ENCODE measurements at places on chromosomes 3 and 15.

DNA sequence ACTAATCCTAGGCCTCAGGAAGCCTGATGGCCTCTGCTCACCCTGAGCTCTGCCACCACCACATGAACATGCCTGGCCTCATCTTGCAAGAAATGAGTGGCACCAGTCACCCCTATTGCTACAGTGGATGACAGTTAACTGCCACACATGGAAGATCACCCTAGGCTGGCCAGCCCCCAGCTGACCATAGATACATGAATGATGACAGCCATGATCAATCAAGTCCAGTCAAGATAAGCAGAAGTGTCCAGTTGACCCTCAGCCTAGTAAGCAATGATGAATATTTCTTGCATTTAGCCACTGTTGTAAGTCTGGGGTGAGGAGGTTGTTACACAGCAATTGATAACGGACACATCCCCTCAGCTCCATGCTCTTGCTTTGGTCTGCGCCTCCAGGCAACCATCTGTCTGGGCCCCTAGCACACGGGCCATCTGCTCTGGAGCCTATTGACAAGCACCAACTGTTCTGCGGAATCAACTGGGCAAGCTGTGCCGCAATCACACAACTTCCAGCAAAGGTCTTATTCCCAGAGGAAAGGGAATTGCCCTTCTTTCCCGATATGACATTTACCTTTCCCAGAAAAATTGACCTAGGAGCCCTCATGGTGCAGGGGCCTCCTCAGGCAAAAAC lies 2.2 kb upstream of the LYZL4 start:
- no peak for DNase-seq

- no peak for DNase-seq
These were observed 37.8 kb downstream of the CCNL1 start for GRCh38 chr3:157122116-157122515.

DNA sequence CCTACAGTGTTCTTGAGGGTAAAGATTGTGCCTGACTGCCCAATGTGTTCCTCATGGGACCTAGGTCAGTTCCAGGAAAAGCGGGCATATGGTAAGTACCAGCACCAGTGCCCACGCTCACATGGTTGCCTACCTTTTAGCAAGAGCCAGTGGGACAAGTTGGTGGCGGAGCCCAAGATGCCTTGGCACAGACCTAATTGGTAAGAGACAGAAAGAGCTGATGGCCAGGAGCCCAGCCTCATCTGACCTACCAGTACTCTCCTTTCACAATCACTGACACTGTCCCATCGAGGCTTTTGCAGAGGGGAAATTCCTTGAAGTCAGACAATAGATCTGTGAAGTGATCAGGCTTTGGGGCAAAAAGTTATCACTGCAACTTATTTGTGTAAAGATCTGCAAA lies 98.4 kb upstream of the BCL6 start:
- no peak for DNase-seq

DNA sequence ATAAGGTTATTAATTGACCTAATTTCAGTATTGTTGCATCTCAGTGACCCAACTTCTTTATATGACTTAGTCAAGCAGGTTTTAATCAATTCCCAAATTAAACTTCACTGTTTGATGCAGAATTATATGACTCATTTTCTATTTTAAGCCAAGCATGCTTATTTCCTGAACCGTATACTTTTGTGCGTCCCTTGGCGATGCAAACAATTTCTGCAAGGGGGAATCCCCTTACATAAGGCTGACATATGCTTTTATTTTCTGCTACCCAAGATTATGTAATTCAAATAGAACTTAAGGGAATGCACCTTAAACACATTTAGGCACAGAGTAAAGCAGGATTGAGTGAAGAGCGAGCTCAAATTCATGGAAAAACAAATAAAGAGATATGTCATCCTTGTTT lies 303.9 kb downstream of the PDCD6IP start:
- DNase-seq: no peak

DNA sequence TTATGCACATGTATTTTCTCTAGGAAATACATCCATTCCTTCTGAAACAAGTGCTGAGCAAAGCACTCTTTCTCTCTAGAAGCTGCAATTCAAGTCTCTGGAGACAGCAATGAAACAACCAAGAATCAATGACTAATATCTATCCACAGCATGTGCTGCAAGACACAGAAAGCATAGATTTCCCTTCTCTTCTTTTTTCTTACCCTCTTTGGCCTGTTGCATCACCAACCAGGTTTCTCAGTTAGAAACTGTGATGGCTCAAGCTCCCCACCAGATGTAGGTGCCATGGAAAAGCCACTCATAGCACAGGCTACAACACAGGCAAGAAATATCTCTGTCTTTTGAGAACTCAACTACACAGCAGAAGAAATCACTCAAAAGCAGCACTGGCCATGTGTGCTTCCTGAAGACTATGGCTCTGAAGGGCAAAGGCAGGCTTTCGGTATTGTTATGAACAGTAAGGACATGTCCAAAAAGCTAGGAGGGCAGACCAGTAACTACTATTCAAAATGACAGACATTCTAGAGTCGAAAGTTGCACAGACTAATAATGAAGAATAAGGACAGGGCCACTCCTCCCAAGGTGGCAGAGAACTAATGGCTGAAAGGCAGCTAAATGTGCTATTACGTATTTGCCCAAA lies 15.5 kb downstream of the ZDHHC3 start:
- no peak for DNase-seq

DNA sequence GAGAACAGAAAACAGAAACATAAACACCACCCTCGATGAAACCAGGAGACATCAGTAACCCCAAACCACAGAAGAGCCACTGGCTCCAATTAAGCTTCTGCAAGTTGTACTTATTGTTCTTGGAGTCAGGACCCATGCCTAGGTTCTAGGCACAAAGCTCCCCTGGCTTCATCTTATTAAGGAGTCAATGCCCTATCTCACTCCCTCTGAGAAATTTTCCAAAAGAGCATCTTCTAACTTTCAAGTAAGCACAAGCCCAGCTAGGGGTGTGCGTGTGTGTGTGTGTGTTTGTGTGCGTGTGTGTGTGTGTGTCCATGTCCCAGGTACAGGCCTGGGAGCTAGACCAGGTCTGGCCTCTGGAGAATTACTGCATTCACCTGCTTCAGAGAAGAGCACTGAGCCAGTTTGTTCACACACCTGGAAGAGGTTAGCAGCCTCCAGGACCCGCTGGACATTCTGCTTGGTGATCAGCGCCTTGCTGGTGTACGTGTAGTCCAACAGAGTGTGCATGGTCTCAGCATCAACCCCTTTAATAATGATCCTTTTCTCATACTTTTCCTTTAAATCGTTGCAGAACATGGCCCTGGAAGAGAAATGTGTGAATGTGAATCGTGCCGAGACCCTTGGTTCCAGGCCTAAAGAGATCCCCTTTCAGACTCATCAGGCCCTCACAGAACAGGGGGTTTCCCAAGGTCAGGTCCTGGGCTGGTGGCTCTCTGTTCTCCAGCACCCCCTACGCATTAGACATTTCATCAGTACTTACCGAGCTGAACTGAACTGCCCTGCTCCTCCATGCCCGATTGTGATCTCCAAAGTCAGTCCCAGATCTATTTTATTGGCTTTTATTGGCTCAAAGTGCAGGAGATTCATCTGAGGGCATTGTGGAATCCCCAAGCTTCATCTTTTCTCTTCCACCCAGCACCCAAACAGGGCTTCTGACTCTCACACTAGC lies 27.8 kb downstream of the KLHL6 start:
- DNase-seq: no peak

DNA sequence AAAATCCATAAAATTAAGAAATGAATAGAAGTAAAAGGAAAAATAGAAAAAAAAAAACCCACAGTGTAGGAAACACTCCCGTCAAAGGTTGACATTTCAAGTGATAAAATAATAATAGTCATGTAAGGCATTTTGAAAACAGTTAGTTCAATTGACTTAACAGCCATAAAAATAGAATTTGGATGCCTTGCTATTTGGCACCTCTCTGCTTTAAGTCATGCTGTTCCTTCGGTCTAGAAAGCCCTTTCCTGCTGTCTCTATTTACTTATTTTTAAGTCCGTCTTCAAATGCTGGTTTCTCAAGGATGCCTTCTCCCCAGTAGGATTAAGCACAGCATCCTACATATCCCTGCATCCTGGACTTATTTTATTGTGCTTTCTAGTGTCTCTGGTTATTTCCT lies 22.3 kb upstream of the RETNLB start:
- no peak for DNase-seq

GRCh38 chr3:126270145-126270811 lies 86.9 kb downstream of the KLF15 start:
- DNase-seq: no peak

GRCh38 chr15:66459818-66460615 lies 37.5 kb downstream of the SNAPC5 start:
- DNase-seq: no peak

- no peak for DNase-seq
These were observed 58.9 kb downstream of the CNOT10 start for GRCh38 chr3:32743934-32744333.

- no peak for DNase-seq
These were observed 86.9 kb downstream of the DCLK3 start for GRCh38 chr3:36677331-36678007.

- DNase-seq: no peak
These were observed 49.5 kb upstream of the ABHD17C start for GRCh38 chr15:80645494-80646065.

- DNase-seq: no peak
These were observed 7.3 kb downstream of the SSR3 start for GRCh38 chr3:156547637-156548036.

DNA sequence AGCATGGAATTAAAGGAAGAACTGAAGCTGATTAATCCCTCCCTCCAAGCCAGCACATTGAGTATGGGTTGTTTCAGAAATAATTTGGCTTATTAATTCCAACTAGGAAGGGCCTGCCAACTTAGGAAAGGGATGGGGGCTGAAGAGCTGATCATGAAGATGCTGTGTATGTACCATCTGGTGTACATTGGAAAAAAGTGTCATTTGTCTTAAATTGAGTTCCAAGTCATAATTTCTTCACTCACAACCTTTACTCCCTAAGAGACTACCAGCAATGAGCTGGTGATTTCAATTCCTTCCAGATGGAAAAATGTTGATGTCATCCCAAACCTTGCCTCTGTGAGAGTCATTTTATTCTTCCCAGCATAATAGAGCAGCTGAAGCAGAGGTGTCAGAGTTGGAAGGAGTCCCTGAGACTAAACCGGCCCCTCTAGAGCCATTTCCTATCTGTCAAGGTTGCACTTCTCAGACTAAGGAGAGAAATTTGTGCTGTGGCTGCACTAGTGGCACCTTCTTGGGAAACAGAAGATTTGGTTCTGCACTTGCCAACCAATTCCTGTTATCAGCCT lies 79.4 kb downstream of the GTPBP8 start:
- no peak for DNase-seq

- no peak for DNase-seq
These were observed 53.0 kb upstream of the SEC22A start for GRCh38 chr3:123148772-123149171.

- peak; percentile 30 for DNase-seq
These were observed at the start of gene TAGLN3 for GRCh38 chr3:111998636-111999483. Gene TAGLN3, plus strand, starts transcription at chr3:111998922. Its CDS starts 501 bp downstream, at chr3:111999423.

DNA sequence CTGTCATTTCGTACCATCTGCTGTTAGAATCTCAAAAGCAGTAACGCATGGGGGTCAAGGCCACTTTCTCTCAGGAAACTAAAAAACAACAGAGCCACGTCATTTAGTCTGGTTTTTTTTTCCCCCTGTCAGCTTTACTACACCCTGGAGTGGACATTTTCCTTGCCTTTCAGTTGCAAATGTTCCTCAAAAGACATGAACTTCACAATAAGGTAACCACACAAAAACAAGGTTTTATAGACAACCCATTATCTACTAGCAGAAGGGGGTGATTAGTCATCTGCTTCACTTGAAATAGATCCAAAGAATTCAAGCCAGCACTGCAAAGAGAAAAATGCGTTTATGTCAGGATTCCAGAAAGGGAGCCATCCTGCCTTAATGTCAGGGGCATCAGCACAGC lies 171.8 kb upstream of the CDIN1 start:
- DNase-seq: no peak

GRCh38 chr3:197408177-197408957 lies 110.0 kb upstream of the DLG1 start:
- DNase-seq: no peak

Measured in NCI-H510A (cell line).